Stimulated activated CD4-positive, alpha-beta T cell treated with anti-CD3 and anti-CD28 coated beads, Interleukin-2, amount 100 ng/mL, for 4 hours (primary cell): ENCODE measurements at places on chromosomes 6 and 20.

DNA sequence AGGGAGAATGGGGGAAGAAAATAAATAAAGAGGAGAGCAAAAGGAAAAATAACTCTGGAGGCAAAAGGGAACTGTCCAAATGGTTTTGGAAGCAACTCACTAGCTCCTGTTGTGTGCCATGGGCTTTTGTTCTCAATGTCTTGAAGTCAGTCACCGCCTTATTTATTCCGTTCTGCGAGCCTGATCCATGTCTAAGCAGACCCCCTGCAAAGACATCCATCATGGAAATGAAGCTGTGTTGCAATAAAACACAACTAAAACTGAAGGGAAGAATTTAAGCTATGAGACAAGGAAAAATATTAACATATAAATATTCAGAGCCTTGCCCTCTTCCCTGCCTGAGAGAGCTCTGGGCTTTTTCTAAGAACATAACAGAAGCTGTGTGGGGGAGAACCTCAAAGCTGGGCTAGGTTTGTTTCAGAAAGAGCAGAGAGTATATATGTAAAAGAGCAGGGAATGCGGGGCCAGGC lies 373.2 kb upstream of the CNR1 start:
- no peak for DNase-seq

DNA sequence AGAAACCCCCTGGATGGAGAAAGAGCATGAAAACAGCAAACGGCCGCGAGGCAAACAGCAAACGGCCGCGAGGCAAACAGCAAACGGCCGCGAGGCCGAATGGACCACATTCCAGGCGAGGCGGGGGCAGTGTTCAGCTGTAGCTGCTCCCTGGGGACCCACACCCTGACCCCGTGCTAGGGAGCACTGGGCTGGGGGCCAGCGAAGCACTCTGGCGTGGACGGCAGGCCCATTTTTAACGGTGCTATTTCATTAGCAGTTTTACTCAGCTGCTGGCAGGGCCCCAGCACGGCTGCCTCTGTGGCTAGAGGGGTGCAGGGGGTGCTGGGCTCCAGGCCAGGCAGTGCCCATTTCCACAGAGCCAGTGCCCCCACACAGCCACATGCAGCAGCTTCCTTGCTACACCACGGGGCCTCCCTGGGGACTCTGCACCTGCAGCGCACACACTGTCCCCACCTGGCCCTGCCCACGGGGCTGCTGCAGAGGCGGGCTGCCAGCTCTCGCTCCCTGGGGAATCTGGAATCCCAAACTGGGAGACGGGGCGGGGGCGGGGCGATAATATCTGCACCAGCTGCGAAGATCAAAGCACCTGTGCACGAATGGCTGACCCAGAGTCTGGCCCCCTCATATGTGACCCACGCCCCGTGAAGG lies 35.6 kb upstream of the SLCO4A1 start:
- DNase-seq, result no peak

DNA sequence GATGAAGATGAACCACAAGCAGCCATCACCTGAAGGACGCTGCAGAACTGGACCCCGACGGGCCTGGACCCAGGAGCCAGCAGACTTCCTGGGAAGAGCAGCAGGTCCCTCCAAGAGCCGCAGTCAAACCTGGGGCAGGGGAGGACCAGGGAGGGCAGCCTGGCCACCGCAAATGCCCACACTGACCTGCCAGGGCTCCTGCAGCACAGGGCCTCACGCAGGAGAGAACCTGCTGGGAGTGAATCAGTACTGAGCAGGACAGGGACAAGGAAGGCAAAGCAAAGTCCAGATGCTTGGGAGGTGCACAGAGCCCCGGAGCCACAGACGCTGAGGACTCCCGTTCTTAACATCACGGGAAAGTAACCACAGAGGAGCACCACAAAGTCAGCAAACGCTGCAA lies 75.2 kb downstream of the TAF4 start:
- DNase-seq, result no peak

DNA sequence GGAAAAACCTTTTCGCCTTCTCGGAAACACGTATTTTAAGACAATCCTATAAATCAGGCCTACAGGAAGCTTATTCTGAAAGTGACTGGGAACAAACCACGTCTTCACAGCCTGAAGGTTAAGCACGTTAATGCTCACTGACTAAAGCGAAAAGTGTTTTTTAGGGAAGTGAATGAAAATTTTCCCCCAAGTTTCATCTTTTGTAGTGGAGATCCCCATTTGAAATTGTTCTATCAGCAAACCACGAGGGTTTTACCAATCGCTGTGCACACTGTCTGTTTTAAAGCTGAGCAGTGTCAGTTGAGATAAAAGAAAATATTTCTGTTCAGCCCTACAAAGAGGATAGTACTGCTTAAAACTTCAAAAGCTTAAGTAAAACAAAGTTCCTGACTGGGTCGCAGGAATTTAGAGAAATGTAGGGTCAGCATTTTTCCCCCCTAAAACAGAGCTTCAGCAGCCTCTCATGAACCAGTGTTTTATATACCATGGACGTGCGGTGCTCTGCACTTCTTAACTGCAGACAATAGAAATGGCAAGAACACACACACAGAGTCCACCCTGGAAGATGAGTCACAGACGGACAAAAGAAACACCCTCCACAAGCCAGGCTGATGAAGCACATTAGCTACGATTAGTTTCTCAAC lies 34.9 kb downstream of the SLC22A23 start:
- DNase-seq, result no peak

DNA sequence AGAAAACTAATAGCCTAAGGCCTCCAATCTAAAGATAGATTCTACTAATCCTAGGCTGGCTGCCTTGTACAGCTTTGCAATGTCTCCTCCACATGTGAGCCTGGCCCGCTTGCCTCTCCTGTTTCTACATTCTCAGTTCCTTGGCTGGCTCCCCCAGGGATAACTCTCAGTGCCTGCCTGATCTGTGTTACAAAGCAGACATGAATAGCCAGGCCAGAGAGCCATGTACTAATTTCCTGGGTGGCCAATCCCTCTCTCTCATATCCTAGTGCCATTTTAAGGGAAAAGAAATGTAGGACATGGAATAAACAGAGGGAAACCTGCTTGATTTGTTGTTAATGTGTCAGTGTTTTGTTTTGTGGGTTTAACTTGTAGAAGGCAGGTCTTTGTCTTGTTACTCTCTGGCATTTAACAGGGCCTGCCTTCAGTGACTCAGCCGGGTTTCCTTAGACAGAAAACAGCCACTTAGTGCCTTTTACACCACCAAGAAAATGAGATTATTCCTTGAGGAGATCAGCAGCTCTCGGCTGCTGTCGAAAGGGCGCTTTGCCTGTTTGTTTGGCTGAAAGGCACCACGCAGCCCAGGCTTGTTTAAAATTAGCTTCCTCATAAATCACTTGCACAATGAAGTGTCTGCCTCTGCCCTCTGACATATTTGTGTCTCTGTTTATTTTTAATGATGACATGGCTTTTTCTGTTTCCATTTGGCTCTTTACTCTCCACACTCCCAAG lies 702.7 kb downstream of the MAFB start:
- DNase-seq, result no peak

DNA sequence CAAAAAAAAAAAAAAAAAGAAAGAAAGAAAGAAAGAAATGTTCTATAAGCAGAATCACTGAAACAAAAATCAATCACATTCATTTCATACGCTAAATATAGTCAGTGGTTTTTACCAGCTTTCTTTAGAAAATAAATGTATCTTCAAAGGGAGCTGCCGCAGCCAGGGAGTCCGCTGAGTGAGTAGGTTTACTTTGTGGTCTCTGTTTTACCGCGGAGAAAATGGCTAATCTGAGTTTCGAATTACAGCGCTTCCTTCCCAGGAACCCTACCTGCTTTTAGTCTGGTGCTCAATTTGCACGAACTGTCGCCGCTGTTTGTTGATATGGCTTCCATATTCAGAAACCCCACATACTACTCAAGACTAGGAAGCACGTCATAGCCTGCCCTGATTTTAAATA lies 102.4 kb downstream of the TFAP2A start:
- no peak for DNase-seq

DNA sequence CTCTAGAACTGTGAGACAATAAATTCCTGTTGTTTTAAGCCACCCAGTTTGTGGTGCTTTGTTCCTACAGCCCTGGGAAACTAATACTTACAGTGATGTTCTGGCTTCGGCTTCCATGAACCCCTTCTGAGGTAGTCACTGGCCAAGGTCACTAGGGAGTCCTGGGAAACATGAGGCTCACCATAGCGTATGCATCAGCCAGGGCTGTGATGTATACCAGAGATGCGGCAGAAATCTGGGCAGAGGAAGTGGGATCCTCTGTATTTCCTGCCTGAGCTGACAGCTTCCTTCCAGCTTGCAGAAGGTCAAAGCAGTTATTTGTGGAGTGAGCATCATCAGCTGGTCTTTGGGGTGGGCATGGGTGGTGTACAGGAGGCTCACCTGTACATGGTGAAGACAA lies 27.9 kb downstream of the KAT14 start:
- DNase-seq, result no peak

DNA sequence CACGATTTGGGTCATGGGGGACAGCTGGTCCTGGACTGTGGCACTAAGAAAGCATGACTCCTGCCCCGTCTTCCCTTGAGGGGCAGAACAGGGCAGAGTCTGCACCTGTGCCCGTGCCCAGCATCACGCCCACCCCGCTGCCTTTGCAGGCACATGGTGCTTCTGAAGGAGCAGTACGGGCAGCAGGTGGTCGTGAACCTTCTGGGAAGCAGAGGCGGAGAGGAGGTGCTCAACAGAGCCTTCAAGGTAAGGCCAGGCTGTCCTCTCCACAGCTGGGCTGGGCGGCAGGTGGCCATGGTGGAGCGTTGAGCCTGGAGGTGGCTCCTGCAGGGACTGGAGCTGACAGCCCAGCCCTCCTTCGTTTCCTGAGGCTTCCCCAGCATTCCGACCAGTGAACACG lies 77.4 kb downstream of the SYNJ2 start:
- no peak for DNase-seq

- DNase-seq, result no peak
Observed at GRCh38 chr20:4766631-4767030, 44.9 kb downstream of the PRND start.

GRCh38 chr6:128025478-128025877 lies 124.6 kb upstream of the THEMIS start:
- DNase-seq, result no peak

DNA sequence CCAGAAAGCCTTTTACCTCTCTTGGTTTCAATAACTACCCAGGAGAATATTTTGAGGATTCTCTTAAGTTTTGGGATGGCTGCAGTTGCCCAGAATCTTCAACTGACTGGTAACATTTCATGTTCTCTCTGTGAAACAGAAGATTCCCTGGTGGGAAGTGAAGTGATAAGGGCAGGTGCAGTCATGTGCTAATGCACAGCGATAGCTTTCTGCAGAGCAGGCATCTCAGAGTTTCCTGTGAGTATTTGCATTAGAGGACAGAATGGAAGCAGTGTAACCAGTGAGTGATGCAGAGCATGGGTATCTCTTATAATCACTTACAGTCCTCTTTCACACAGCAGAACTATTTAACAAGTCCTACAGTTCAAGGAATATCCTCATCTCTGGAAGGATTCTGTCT lies 76.1 kb downstream of the HCRTR2 start:
- no peak for DNase-seq

GRCh38 chr6:70685494-70686180 lies 18.0 kb downstream of the SMAP1 start:
- DNase-seq, result no peak

- DNase-seq, result no peak
Observed at GRCh38 chr6:11681357-11681756, 97.2 kb downstream of the ADTRP start.

- DNase-seq, result no peak
Observed at GRCh38 chr20:59668926-59669850, 64.8 kb downstream of the PHACTR3 start.

GRCh38 chr6:48919555-48919954 lies 543.5 kb downstream of the MMUT start:
- DNase-seq, result no peak

GRCh38 chr6:159871241-159871640 lies 19.5 kb upstream of the MAS1 start:
- no peak for DNase-seq

DNA sequence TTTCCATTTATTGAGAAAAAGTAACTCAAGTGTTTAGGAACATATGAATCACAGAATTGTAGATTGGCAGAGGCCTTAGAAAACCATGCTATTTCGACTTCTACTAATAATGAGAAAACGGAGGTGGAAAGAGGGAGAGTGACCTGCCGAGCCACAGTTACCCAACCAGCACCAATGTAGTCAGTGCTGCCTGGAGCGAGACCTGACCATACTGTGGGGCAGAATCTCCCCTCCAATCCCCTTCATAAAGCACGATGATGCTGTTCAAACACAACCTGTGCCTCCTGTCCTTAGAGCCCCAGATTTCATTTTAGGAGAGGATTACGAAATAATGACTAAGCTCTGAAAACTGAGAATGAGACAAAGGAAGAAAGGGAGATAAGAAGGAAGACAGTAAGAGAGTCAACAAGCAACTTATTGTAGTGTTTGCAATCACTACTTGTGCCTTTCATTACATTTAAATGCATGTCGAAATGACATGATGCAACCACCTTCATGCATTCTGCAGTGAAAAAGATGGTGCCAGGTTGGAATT lies 70.6 kb downstream of the ATXN1 start:
- DNase-seq, result no peak

DNA sequence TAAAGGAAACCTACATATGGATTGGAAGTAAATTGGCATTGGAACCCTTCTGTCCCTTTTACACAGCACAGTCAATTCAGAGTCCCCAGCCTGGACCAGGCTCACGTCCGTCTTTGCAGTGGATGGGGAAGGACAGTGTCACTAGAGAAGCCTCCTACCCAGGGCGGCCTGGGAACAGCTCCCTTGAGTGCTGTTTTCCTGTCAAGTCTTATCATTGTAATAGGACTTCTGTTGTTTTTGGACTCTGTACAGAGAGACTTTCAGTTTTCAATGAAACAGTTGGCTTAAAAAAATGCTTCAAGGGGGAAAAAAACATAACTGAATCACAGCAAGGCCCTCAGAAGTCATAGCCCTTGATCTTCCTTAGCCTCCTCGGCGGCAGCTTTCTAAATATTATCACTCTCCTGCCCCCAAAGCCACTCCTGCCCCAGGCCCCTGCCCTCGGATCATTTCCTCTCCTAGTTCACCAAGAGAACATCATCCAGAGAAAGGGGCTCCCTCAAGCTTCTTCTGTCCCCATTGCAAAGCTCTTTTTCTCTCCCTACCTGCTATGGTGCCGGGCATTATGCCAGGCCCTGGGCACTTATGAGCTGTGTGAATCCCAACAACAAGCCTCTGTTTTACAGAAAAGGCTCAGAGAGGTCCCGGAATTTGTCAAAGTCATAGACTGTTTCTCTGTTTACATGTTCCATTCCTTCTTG lies 37.8 kb upstream of the CNKSR3 start:
- no peak for DNase-seq

- no peak for DNase-seq
Observed at GRCh38 chr6:16324606-16325225, 86.3 kb downstream of the GMPR start.

DNA sequence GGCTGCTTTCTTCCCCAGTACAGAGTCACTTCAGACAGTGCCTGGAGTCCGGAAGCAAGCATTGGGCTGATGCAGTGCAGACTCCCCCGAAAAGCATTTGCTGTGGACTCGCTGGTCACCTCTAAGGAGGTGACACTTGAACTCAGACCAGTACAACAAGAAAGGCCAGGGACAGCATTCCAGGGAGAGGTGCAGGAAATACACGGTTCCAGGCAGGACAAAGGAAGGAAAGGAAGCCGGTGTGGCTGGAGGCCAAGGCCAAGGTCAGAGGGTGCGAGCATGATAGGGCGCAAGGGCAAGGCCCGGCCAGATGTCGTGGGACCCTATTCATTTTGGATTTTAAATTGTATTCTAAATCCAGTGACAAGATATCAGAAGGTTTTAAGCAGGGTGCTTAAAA lies 160.9 kb downstream of the ZMYND8 start:
- no peak for DNase-seq
